Jurkat, Clone E6-1 (cell line): ENCODE measurements at places on chromosomes 5 and 9.

GRCh38 chr5:106843812-106844416 is 826.8 kb downstream of the EFNA5 start:
- DNase-seq = peak; percentile 10

GRCh38 chr5:38707352-38708210 is 138.2 kb upstream of the OSMR start:
- no peak for DNase-seq

GRCh38 chr9:128409450-128409849 is 11.2 kb upstream of the CERCAM start:
- no peak for DNase-seq

DNA sequence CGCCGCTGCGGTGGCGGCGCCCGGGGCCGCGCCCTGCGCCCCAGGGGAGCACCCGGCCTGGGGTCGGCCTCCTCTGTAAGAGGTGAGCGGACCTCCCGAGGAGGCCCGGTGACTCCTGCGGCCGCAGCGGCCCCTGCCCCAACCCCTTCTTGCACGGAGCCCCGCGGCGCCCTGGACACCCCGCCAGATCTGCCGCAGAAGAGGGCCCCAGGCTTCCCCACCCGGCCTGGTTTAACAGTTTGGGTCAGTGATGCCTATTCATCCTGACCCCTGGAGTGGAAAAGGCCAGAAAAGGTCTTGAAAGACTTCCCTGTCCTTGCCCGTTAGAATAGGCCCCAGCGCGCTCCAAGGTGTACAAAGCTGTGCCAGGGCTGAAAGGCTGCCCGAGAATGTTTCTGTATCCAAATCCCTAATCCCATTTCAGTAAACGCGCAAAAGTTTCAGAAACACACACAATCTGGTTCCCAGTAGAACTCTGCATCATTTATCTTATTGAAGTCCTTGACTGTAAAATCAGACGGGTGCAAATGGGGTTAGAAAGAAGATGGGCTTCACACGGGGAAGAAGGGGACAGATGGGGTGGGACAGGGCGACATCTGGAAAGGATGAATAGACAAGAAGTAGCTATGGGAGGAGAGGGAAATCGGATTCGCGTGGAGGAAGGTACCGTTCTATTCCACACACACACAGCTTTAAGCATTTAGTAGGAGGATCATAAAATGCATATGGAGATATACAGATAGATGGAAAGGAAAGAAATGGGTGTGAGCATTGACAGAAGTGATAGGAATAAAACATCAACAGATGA is 1.1 kb upstream of the SSBP2 start:
- no peak for DNase-seq

DNA sequence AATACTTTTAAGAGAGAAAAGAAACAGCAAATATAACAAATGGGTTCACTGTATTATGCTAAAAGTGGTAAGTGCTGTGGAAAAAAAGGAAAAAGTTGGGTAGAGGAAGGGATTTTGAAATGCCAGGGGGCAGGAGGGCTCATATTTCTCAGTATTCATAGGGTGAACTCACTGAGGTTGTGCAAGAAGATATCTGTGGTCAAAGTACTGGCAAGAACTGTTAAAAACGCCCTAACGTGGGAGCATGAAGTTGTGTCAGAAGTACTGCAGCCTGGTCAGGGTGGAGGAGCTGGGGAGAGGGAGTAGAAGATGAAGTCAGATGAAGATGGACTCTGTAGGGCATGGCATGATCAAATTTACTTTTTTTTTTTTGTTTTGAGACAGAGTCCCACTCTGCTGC is 31.2 kb upstream of the SLC28A3 start:
- DNase-seq = no peak

GRCh38 chr5:11084111-11084510 is 323.1 kb upstream of the DAP start:
- no peak for DNase-seq
